Stomach (tissue), 19 donors: ENCODE measurements at places on chromosomes 2 and 18. TPM values are rescaled to one million over a fixed set of nuclear protein-coding genes. Genes with fewer than 3 reads are reported as not detected.
A peak's percentile ranks its signal among the peaks of the same experiment; 100 is the strongest.

Gene DRC1
- total RNA-seq, result not detected

Gene FAM228A
- 1.3 TPM for total RNA-seq

Gene CKAP2L
- 2.0 TPM for total RNA-seq

Gene KIAA2012
- total RNA-seq, result not detected

Gene RTP5
- total RNA-seq, result not detected

Gene ACOXL
- not detected for total RNA-seq

Gene D2HGDH
- total RNA-seq, result 78.2 TPM

Gene DPYSL5
- not detected for total RNA-seq

Gene LHCGR
- total RNA-seq, result not detected

Gene C2orf15
- not detected for total RNA-seq

Gene PLGLB1
- 16.5 TPM for total RNA-seq

Gene FBXO36
- total RNA-seq, result 0.58 TPM

Gene RFX8
- total RNA-seq, result not detected

Gene CYP27A1
- 546 TPM for total RNA-seq

Gene FAM110C
- total RNA-seq, result not detected

Gene CNGA3
- total RNA-seq, result not detected

Gene DES
- total RNA-seq, result 4,594 TPM

DNA sequence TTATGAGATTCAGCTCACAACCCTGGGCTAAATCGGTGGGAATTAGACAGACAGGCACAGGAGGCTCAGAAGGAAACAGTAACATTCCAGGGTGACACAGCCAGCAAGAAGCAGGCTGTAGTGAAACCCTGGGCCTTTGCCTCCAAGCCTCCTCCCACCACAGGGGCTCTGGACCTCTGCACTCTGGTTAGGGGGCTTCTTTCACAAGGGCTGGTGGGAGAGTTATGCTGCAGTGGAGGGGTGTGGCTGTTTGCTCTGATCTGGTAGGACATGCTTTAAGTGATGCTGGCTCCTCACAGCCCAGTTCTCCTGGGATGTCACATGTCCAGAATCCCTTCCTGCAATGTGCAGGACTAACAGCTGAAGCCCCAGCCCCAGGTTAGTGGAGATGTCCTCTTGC lies 109.9 kb downstream of the TGFA start:
- DNase-seq, result no peak

GRCh38 chr18:63320123-63320974 lies 780 bp upstream of the BCL2 start:
- DNase-seq, result peak; percentile 75

- DNase-seq, result no peak
Observed at GRCh38 chr2:34069604-34070003, 470.5 kb upstream of the FAM98A start.

DNA sequence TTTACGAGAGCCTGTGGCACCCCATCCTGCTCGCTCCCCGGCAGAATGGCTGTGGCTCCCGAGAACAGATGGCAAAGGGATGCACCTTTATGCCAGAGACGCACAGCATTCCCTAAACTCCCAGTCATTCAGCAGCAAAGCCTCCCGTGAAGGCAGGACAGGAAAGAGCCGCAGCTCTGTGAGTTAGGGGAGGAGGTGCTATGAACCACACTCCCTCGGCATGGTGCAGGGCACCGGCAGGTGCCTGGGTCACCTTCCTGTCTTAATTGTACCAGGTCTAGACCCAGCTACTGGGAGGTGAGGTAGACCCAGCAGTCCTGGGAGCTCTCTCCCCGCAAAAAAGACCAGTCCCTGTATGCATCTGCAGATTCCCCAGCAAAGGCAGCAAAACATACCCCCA lies 149.8 kb downstream of the TWIST2 start:
- no peak for DNase-seq

GRCh38 chr2:164495491-164496223 lies 125.6 kb downstream of the GRB14 start:
- no peak for DNase-seq

DNA sequence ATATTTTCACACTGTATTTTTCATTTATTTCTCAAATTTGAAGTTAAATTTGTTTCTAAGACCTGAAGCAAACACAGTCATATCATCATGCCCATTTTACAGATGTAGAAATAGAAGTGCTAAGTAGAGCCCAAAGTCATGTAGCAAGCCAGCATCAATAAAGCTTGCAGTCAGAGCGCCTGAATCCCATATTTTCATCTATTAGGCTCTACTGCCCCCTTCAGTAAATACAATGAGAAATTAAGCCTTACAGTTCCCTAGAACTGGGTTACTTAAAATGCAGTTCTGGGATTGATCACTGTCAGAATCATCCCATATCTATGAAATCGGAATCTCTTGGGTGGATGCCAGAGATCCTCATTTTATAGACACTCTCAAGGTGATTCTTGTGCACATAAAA lies 419.9 kb downstream of the TGIF1 start:
- peak; percentile 69 for DNase-seq

DNA sequence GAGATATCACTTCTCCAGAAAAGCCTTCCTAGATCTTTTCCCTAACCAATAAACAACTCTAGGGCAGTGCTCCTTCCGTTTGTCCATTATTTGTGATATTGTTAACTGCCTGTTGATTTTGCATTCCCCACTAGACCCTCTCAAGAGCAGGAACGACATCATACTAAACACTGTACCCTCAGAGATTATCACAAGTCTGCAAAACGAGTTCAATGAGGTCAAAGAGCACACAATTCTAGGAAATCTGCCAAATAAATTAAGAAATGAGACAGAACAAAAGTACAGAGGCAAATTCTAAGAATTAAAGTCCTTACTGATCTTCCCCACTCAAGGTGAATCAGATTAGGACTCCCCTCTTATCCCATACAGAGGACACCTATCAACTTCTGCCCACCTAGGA lies 7.6 kb downstream of the RTTN start:
- no peak for DNase-seq

DNA sequence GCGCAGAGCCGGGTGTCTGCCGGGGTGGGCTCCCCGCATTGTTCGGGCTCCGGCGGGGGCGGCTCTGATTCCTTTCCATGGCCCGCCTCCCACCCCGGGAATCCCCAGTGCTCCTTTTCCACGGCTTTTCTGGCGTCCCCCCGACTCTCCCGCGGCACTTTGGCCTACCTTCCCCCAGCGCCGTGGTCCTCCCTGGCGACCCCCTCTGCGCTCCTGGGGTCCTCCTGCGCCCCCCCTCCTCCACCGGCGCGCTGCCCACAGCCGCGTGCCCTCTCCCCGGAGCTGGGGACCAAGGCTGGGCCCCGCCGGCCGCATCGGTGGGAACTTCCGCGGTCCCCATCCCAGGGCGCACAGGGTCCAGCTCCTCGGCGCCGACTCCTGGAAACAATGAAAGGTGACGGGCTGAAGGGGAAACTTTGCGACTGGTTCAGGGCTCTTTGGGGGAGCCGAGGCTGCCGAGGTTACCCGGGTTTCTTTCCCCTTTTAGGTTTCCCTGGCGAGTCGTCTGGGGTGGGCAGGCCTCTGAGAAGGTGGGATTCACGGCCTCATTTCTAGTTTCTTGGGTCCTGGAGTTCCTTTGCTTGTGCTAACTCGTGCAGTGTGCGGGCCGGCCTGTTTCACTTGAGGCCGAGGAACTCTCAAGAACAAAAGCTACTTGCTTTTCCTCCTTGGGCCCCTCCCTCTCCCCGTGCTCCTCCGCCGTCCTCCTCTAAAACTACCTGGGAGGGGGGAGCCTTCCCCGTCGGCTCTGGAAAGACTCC lies 2.2 kb downstream of the TGIF1 start:
- peak; percentile 73 for DNase-seq

DNA sequence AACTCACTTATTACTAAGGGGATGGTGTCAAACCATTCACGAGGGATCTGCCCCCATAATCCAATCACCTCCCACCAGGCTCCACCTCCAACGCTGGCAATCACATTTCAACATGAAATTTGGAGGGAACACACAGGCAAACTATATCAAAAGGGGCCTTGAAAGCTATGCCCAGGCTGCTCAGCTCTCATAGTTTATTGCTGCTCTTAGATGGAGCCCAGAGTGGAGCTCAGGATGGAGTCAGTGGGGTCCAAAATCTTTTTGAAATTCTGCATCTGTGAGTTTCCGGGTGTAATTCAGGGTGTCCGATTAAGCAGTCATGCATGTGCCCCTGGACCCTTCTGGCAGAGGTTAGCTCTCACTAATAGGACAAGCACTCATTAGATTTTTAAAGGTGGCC lies 24.3 kb downstream of the RHOB start:
- DNase-seq, result no peak

- DNase-seq, result no peak
Observed at GRCh38 chr2:165406173-165406572, 63.3 kb upstream of the CSRNP3 start.

DNA sequence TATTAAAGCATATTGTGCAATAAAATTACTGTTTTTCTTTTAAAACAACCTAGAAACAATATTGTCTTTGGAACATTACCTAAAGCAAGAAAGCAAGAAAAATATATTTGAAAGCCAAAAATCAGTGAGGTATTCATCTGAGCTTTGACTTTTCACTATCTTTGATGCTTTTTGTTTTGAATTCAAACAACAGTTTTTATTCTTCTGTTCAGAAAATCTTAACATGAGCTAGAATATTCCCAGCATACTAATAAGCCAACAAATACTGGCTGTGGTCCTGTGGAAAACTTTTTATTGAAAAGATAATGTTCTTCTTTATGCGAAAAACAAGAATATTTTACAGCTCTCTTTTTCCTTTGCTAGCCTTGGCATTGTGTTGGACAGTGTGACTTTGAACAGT lies 19.8 kb downstream of the FAM171B start:
- no peak for DNase-seq

DNA sequence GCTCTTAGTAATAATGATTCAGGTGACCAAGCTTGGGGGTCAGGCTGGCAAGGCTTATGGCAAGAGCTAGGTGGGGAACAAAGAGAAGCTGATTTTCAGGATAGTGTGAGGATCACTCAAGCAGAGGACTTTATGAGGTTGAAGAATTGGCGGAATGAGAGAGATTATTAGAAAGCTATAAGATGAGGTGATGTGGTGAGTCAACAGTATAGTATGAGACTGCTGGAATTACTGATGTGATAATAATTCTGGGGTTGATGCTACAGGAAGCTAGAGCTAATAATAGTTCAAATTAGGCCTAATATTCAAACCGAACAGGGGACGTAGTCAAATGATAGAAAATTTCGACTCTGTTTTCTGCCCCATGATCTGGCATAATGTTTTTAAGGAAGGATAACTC lies 2115.3 kb upstream of the PIK3C3 start:
- DNase-seq, result no peak

DNA sequence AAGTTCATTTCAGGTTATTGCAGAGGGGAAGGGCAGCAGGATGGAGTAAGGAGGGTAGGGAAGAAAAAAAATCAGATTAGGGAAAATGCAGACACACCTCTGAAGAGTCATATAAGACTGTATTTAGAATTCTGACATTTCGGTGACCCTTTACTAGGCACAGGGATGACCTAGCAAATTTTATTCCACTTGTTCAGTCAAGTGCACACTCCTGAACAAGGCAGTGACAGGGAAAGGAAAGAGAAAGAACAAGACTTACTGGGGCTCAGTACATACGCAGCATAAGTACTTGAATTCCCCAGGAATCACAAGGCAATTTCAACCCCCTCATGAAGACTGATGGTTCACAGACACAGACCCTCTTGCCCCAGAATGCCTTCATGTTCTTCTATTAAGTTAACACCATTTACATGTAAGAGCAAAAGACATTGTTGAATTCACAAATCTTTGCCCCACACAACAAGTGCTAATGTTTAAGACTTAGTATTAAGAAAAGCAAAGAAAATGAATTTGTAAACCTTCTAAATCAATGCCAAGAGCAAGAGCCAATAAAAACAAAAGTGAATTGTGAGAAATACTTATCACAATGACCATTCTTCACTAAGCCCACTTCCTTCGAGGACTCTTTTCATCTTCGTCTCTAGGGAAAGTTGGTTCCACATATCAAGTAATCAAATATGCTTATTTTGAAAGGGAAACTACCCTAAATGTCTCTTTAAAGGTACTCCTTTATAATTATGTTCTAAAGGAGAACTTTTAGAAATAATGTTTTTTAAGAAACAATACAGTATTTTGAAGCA lies 47.0 kb downstream of the COBLL1 start:
- no peak for DNase-seq

GRCh38 chr2:80247339-80247738 lies 57.2 kb downstream of the LRRTM1 start:
- no peak for DNase-seq

DNA sequence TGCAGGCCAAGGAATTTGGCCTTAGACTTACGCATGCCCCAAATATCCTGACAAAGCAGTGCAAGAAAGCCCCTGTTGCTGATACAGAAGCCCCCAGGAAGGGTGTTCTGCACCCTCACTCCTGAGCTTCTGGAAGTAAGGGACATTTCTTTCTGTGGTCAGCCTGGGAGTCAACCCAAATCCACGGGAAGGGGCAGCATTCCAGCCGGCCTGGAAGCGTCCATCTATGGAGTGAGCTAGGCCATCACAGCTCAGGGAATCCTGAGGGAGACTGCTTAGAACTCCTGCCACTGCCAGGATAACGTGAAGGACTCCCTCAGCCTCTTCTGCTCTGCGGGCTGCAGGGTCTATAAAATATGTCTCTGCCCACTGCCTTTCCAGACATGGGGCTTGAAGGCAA lies 173.9 kb downstream of the ANAPC1 start:
- no peak for DNase-seq

GRCh38 chr2:150165442-150165841 lies 322.0 kb downstream of the RND3 start:
- DNase-seq, result no peak

DNA sequence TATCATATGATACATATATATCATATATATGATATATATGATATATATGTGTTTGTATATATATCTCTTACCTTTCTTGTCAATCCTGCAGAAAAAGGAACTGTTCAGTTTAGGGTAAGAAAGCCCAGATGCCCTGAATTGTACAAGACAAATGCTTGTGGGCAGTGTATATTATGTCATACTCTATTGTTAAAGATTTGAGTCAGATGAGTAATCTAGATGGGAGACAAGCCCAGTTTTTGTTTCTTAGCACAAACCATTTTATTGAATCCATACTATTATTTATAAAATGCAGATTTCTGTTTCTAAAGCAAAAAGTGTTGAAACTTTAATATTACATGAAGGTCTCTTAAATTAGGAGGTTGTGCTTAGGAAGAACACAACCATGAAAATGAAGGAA lies 90.6 kb downstream of the VRK2 start:
- DNase-seq, result peak; percentile 11

DNA sequence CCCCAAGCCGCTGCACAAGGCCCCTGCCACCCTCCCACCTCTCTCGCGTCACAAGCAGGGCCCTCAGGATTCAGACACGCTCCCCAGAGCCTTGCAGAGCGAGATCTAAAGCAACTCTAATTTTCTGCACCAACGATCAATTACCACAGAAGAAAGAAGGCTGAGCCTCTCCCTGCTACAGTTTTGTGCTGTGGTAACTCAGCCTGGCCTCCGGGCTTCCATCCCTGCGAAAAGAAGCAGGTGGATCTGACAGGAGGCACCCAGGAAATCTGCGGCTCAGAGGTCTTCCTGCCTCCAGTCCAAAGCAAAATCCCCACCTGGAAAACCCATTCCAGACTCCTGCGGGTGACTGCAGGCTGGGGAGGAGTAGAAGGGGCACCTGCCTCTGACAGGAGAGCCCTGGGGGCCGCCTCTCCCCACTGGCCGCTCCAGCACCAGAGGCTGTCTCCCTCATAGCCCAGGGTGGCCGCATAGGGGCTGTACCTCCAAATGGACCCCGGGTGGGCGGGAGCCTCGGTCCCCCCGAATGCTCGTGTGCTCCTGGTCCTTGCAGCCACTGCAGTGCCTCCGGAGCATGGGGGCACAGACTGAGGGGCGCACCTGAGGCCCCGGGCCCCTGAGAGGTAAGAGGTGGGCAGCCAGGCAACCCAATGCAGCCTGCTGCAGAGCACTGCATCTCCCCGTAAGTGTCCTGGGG lies 31.0 kb downstream of the PXDN start:
- DNase-seq, result no peak

- no peak for DNase-seq
Observed at GRCh38 chr2:173404841-173405750, 50.4 kb downstream of the CDCA7 start.
